Thyroid gland (tissue), 4 donors: ENCODE measurements at places on chromosomes 2 and 18.

DNA sequence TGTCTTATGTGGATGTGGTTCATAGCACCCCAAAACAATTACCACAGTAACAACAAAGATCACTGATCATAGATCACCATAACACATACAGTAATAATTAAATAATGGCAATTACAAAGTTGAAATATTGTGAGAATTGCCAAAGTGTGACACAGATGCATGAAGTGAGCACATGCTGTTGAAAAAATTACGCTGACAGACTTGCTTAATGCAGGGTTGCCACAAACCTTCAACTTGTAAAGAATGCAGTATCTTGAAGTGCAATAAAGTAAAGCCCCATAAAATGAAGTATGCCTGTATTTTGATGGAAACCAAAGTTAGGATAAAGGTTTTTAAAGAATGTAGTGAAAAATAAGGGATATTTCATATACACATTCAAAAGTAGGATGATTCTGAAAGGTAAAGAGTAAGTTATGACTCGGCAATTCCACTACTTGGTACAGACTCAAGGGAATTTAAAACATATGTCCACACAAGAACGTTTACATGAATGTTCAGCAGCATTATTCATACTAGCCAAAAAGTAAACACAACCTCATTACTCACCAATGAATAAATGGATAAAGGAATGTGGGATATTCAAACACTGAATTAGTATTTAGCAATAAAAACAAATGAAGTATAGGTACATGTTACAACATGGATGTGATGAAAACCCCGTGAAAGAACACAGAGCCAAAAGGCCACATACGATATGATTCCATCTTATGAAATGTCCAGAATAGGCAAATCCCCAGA lies 61.6 kb downstream of the SCN9A start:
- DNase-seq, result no peak

DNA sequence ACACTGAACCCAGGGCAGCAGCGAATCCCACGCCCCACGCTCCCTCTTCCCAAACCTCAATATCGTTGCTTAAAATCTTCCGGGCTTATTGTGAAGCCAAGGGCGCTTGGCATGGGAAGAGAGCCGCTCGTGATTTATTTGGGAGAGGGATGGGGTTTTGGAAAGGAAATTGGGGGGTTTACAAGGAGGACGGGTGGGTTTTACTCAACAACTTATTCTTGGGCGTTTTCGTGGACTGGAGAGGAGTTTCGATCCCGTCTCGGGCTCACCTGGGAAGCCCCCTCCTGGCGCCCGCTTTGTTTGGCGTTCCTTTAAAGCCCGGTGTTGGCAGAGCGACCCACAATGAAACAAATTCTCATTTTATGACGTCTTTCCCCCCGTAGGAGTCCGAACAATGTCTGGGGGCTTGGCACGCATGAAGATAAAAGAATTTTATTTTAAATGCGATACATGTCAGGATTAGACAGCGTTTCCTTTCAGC lies 135.3 kb downstream of the INSIG2 start:
- DNase-seq, result no peak

GRCh38 chr2:121783180-121783579 lies 27.7 kb downstream of the TSN start:
- no peak for DNase-seq

DNA sequence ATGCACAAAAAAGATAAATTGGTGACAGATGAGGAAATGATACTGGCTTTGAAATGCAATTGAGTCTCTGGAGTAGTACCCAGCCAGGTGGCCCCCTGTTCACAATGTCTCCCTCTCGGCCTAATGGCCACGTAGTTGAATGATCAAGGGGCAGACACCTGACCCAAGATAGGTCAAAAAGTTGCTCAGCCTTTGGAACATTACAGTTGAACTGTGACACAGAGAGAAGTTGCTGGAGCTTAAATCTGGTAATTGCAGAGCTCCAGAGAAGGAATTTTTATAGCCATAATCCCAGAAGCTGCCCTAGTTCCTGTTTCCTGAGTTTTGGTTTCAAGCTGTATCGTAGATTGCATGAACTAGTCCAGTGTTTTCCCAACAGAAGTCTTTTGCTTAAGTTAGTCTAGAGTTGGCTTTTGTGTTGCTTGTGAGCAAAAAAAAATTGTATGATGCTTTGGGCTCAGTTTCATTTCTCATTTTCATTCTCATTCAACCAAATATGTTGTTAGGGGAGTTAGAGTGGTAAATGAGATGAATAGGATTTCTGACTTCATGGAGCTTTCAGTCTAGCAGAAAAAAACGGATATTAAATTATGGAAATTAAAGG lies 117.9 kb downstream of the CSRNP3 start:
- no peak for DNase-seq

DNA sequence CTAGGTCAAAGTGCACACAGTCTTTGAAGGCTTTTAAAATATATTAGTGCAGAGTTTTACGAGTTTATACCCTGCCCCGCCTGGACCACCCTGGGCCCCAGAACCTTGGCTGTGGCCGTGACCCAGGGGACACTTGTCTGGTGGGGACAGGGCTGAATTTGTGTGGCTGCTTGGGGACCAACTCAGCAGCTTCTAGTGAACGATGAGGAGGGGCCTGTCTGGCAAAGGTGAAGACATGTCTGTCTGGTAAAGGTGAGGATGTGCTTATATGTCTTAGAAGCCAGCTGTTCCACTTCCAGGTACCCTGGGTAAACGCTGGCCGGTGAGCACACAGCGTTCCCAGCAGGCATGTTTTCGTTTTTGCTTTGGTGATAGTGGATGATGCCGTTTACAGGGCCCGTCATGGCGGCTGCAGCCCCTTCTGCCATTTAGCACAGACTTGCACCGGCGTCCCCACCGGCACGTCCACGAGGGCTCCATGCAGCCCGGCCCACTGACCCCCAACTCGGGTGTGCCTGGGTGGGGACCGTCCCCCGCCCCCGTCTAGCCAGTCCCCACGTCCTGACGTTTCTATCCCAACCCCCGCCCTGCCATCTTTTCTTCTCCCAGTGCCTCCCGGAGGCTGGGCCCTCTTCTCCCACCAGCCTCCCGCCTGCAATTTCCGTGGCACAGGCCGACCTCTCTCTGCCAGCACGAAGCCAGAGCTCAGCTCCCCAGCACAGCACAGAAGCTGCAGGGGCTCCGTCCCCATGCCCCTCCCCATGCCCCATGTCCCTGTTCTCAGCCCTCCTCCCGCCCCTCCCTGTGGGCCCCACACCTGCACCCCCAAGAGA lies 67.8 kb downstream of the SLC66A2 start:
- no peak for DNase-seq

GRCh38 chr2:127860130-127860529 lies 2.2 kb upstream of the POLR2D start:
- DNase-seq, result no peak
